ENCODE measurements at places on chromosomes 11 and 22.

- no peak for DNase-seq
Observed at GRCh38 chr11:66228521-66228920, 39.9 kb upstream of the RAB1B start.

- no peak for DNase-seq
Observed at GRCh38 chr11:99320769-99321290, 300.1 kb downstream of the CNTN5 start.

DNA sequence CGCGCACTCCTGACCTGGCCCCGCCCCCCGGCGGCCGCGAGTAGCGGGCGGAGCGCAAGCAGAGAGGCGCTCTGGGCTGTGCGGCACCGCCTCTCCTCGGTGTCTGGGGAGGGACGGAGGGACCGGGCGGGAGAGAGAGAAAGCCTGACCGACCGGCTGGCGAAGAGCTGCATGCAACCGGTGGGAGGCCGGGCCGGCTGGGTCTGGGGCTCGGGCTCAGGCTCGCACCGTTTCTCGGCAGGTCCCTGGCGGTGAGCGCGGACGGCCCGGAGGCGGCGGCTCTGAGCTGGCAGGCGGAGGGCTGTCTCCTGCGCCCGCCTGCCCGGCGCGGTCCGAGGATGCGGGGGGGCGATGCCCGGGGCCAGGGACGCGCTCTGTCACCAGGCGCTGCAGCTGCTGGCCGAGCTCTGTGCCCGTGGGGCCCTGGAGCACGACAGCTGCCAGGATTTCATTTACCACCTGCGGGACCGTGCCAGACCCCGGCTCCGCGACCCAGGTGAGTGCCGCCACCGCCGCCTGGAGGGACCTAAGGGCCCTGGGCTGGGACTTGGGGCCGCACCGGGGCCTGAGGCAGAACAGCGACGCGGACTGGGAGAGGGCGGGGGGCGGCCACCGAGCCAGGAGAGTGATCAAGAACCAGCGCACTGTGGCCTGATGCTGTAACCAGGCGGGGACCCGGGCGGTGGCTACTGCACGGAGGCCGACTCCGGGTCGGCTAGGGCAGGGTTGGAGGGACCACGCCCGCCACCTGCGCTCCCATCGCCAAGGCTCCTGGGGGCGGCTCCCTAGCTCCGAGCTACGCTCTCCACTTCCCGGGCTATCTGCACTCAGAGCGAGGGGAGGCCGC, at the start of gene SYT9:
TSS of gene SYT9 (plus strand) at position 69 of the 847 bp plus-strand sequence. CDS start at position 352, 283 bp downstream.
- DNase-seq, result no peak

DNA sequence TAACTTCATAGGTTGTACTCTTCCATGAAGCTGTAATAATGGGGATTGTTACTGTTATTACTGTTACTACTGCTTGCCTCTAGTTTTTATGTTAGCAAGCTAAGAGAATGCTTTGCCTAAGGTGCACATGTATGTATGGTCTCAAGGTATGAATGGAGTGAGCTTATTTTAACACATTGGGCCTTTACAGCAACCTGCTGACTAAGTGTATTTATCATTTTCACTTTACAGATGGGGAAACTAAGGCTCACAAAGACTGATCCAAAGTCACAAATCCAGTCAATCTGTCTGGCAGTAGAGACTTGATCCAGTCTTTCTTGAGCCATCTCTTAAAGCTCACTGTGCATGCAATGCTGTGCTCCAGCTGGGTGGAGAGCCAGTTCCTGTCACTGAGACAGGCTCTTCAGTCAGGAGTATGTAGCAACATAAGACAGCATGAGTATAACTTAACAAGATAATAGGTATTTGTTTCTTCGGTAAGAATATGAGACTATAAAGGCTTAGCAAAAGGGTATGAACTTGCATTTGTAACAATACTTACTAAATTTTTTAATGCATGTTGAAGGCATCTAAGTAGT, 66.5 kb downstream of the PPP2R1B start:
- DNase-seq, result no peak

DNA sequence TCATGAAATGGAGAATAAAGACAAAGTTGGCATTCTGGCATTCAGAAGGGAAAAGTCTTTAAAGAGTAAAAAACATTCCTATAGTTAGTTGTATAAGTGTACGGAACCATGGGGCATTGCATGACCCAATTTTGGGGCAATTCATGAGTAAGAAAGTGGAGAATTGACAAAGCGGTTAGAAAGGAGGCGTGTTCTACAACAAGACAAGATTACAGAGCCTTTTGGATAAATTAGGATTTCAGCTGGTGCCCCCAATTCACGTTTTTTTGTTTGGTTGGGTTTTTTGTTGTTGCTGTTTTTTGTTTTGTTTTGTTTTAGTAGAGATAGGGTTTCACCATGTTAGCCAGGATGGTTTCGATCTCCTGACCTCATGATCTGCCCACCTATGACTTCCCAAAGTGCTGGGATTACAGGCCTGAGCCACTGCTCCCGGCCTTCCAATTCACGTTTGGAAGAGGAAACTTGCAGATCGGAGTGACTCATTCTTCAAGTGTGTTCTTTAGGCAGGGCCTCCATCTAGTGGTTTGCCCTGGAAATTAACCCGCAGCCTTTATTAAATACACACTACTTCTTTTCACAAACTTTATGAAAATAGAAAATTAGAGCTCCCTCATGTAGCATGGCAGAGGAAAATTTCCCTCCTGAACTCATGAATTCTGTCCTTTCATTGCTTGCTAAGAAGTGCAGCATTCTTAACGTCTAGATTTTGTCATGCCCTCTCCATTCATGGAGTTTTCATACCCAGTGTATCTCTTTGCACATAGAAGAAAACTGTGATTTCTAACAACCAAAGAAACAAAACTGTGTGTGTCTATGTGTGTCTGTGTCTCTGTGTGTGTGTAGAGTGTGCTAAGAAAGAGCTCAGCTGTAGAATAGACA, 118.1 kb downstream of the BBOX1 start:
- DNase-seq, result no peak

GRCh38 chr11:72580642-72580950, 93.6 kb downstream of the PDE2A start:
- no peak for DNase-seq

DNA sequence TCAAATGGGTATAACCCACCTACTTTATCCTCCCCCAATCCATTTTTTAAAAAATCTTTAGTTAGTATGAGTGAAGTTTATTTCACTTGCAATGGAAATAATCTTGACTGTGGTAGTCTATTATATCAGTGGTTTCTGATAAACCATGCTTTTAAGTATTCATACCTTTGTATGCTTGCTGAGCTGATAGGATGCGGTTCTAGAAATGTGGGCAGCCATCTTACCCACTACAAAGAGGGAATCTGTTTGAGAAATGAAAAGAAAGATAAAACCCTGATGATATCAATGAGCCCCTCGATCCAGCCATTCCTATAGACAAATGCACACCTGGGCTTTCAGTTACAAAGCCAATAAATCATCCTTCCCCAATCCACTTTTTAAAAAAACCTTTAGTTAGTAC, 13.8 kb upstream of the PVALB start:
- no peak for DNase-seq

DNA sequence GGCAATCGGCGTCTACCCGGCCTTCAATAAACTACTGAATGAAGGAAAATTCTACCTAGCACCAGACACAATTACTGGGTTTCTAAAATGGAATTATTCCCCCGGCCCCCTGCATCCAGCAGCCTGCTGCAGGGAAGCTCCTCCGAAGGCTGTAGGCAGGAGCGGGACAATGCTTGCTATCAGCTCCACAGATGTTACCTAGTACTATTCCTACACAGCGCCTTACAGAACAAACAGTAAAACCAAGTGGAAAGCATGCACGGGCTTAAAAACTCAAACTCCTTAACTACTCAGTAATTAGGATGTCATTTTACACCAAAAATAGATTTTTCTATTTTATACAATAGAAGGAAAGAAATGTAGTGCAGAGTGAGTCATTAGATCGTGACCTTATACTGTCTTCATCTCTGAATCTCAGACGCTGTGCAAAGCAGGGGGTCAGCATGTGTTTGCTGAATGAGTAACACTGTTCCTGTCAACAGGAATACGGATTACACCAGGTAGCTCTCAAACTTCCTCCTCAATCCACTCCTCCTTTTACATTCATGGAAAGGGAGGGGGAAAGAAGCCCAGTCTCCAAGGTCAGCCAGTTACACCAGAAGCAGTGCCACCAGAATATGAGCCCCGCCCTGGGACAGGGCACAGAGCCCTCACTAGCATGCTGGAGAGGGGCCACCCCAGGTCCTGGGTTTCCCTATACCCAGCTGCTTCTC, 74.9 kb downstream of the PACSIN2 start:
- DNase-seq, result no peak

DNA sequence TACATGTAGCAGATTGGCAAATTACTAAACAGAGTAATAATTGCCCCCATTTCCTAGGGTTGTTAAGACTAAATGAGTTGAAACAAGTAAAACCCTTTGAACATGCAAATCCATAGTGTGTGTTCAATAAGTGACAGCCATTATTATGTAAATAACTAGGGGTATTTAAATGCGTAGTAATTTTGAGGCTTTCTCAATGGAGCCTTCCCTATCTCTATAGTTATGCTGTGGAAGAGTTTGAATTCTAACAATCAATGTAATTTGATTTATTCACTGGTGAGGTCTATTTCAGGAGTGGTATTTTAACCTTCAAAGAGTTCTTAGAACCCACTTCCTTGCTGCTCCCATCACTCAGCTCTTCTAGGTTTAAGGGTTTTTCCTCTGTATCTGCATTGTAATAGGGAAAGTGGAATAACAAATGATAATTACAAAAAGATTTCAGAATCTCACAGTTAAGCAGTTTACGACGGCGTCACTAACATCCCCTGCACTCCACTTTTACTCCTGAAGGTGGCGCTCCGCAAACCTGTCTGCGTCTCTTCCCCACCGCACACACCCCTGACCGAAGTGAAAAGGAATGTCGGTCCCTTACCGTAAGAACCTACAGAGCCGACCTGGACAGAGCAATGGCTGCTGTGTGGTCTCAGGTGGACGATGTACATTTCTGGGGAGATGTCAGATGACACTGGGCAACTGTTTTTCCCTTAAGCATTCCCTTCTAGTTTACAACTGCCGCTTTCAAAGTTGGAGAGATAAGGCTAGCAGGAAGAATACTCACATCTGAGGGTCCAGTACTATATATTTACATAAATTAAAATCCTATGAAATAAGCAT, 80.8 kb downstream of the ZC3H12C start:
- DNase-seq, result peak; percentile 34

- no peak for DNase-seq
Observed at GRCh38 chr22:44204739-44205515, 24.2 kb downstream of the PARVG start.

DNA sequence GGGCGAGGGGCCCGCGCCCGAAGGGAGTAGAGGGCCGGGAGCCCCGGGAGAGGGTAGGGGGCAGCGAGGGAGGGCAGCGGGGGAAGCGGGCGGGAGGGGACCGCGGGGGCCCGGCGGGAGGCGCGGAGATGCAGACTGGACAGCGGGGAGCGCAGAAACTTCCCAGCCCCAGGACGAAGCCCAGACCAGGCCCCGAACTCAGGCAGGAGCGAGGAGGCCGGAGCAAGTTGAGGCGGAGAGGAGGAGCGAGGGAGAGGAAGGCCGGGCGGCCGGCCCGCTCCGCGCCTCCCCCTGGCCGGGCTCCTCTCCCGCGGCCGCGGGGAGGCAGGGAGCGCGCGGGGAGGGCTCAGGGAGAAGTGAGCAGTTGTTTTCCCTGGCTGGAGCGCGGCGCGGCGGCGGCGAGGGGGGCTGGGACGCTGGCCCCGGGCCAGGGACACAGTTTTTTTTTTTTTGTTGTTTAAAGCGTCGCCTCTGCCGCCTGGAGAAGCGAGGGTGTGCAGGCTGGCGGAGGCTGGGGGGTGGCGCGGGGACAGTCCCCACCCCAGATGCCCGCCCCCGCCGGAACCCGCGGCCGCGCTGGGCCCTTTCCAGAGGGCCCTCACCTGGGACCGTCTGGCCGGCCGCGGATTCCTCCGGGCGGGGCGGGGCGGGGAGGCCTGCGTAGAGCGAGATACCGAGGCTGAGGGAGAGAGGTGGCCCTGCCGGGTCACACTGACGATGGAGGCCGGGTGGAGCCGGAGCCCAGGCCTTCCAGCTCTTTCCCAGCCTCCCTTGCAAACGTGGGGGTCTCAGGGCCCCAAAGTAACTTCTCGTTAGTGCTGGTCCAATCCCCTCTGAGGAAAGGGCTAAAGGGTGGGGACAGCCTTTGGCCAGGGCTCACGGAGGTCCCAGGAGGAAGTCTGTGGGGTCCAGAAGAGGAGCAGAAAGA, at the start of gene LTBP3:
TSS of gene LTBP3 (minus strand) at position 358 of the 928 bp plus-strand sequence. CDS start 400 bp downstream, outside the sequence.
- DNase-seq, result peak; percentile 30

GRCh38 chr11:111566324-111566723, 25.8 kb downstream of the LAYN start:
- DNase-seq, result no peak

DNA sequence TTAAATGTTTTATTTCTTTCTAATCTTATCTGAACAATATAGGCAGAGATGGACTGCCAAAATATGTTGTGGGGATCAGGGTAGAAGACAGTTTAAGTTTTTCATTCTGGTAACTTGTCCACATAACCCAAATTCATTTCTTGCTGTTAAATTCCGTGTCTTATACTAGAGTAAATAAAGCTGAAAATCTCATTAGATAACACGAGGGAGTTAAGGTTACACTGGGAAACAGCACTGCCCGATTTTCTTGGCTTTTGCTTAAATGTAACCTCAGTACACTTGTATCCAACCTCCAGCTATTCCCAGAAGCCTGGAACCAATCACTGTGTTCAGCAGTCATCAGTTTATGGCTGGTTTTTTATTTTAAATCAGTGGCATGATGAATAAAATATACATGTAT, 48.2 kb downstream of the MICAL3 start:
- no peak for DNase-seq

DNA sequence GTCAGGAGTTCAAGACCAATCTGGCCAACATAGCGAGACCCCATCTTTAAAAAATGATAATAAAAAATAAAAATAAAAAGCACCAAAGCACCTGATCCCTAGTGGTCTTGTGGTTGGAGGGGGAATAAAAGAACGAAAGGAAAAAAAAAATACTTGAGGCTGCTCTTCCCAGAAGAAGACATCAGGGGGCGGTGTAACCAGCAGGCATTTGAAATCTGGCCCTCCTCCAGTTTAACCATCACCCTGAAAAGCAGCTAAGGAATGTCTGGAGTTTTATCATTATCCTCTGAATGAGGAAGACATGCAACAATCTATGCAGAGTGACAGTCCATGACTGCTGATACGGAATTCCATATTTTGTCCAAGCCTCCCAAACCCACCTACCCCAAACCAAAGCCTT, 5.6 kb upstream of the KCTD17 start:
- DNase-seq, result no peak

- no peak for DNase-seq
Observed at GRCh38 chr11:123046473-123047259, 15.3 kb downstream of the HSPA8 start.

DNA sequence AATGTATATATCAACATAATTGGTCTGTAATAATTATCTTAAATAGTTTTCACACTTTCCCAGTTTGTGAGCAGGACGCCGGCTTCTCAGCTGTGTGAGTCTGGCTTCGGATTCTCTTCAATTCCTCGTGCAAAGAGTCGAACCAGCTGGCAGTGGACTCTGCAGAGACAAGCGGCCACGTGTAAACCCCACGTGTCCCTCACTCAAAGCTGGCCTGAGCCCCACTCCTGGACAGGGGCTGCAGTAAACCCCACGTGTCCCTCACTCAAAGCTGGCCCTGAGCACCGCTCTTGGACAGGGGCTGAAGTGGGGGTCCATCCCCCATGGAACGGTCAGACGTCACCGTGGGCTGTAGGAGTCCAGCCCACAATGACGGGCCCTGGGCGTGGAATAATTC, 51.0 kb downstream of the CERK start:
- DNase-seq, result no peak
